ENCODE measurements at places on chromosomes 5 and 9.
A peak's percentile ranks its signal among the peaks of the same experiment; 100 is the strongest.

GRCh38 chr5:4636378-4636777, 503.8 kb upstream of the ADAMTS16 start:
- no peak overlapping the region for H3K27ac ChIP-seq
- H3K36me3 ChIP-seq: no peaks in the 10 kb centered on the region
- no peaks in the 10 kb centered on the region for H3K4me1 ChIP-seq
- no peak overlapping the region for H3K4me3 ChIP-seq
- DNase-seq: no peak

GRCh38 chr9:73541923-73542322, 390.3 kb downstream of the ANXA1 start:
- no peak overlapping the region for H3K4me3 ChIP-seq
- H3K4me1 ChIP-seq: no peaks in the 10 kb centered on the region
- DNase-seq: no peak
- no peaks in the 10 kb centered on the region for H3K27me3 ChIP-seq

DNA sequence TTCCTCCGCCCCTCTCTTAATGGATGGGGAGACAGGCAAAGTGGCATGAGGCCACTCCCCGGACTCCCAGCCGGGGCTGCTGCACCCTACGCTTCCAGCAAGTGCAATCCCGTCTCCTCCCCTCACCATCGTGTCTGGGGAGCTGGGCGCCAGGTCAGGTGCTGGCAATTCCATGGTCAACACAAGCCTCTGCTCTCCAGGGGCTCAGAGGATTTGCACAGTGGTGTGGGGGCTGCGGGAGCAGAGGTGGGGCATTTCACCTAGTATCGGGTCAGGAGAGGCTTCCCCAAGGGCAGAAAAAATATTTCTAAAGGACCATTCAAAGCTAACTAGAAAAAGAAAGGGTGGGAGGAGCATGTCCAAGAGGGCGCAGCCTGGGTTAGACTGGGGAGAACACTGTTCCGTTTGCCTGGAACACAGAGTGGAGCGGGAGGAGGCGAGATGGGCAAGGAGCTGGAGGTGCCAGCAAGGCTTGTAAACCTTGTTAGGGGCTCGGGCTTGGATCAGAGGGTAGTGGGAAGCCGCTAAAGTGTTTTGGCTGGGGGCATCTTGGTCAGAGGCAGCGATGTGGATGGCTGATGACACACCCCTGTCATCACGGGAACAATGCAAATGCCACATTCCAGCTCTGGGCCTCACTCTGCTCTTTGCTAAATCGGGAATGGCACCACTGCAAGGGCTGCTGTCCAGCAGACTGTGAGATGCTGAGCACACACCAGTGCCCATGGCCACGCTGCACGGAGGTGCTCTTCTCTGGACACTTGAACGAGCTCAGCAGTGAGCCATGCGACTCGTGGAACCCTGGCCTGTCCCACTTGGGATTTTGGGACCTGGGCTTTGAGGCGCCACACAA, 191.7 kb downstream of the CDK5RAP2 start:
- peak; percentile 49 for DNase-seq
- H3K4me1 ChIP-seq: peaks cover 3% of the 10 kb centered on the region
- no peak overlapping the region for H3K27ac ChIP-seq

DNA sequence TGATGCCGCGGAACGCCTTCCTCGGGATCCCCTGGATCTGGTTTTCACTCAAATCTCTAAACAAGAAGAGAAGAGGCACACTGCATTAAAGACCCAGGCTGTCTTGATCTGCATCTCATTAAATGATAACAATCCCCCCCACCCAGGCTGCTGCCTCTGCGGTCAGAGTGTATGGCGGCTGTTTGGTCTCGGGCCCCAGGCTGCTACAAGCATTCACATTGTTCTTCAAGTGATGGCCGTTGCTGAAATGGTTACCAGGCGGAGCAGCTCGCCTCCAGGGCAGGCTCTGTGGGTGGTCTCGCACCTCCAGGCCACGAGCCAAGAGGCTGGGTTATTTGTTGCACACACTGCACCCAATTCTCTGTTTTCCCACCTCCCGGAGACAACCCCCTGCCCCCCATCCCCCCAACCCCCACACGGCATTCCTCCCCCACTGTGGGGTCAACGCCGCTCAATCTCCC, 304.1 kb upstream of the PANK3 start:
- peaks cover 6% of the 10 kb centered on the region for H3K4me1 ChIP-seq
- no peak overlapping the region for H3K27ac ChIP-seq
- no peak for DNase-seq
- no peak overlapping the region for H3K4me3 ChIP-seq
- no peaks in the 10 kb centered on the region for H3K27me3 ChIP-seq
- no peaks in the 10 kb centered on the region for H3K36me3 ChIP-seq

GRCh38 chr9:89750117-89750791, 145.4 kb downstream of the GADD45G start:
- no peak overlapping the region for H3K27ac ChIP-seq
- no peaks in the 10 kb centered on the region for H3K27me3 ChIP-seq
- no peaks in the 10 kb centered on the region for H3K36me3 ChIP-seq
- DNase-seq: peak; percentile 58

DNA sequence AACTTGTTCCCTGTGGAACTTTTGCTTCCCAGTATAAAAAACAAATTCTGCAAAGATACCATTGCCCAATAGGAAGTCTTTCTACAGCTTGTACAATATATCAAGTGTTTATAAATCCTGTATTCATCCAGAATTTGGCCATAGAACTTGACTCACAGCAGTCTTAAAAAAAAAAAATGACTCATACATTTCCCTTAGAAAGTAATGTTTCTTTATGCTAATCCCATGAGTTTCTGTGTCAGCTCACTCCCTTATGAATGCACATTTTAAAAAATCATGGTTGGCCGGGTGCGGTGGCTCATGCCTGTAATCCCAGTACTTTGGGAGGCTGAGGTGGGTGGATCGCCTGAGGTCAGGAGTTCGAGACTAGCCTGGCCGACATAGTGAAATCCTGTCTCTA, 89.3 kb upstream of the DMRT1 start:
- peak overlapping the region; percentile 55 for H3K27ac ChIP-seq
- DNase-seq: no peak

GRCh38 chr5:178624631-178625546, 2.0 kb downstream of the CLK4 start:
- no peak for DNase-seq
- peak overlapping the region; percentile 85 for H3K4me3 ChIP-seq
- no peaks in the 10 kb centered on the region for H3K27me3 ChIP-seq
- peaks cover 47% of the 10 kb centered on the region for H3K4me1 ChIP-seq
- no peak overlapping the region for H3K27ac ChIP-seq

GRCh38 chr5:141383345-141383744, 803 bp downstream of the PCDHGA7 start:
- H3K4me1 ChIP-seq: no peaks in the 10 kb centered on the region
- peak overlapping the region; percentile 37 for H3K4me3 ChIP-seq
- no peaks in the 10 kb centered on the region for H3K36me3 ChIP-seq
- DNase-seq: no peak
- no peaks in the 10 kb centered on the region for H3K27me3 ChIP-seq
